ENCODE measurements at places on chromosomes 6 and 20.

DNA sequence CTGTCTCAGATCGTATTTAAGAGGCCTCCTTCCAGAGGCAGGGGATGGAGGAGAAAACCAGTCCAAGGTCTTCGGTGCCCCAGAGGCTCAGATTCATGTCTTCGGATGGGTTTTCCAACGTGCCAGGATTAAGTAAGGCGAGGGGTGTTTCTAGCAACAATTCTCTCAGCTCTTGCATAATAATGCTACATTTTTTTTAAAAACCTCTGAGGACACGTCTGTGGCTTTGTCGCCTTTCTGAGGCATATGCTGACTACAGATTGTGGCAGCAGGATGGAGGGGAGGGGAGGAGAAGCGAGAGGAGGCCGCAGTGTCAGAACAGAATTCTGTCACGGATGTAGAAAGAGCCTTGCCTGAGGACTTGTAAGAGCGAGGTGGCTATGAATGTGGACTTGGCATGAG lies 17.7 kb upstream of the CCDC167 start:
- DNase-seq = peak; percentile 80

GRCh38 chr6:68400396-68400795 lies 234.7 kb upstream of the ADGRB3 start:
- no peak for DNase-seq

GRCh38 chr6:35553315-35553714 lies 40.6 kb upstream of the TULP1 start:
- no peak for DNase-seq

DNA sequence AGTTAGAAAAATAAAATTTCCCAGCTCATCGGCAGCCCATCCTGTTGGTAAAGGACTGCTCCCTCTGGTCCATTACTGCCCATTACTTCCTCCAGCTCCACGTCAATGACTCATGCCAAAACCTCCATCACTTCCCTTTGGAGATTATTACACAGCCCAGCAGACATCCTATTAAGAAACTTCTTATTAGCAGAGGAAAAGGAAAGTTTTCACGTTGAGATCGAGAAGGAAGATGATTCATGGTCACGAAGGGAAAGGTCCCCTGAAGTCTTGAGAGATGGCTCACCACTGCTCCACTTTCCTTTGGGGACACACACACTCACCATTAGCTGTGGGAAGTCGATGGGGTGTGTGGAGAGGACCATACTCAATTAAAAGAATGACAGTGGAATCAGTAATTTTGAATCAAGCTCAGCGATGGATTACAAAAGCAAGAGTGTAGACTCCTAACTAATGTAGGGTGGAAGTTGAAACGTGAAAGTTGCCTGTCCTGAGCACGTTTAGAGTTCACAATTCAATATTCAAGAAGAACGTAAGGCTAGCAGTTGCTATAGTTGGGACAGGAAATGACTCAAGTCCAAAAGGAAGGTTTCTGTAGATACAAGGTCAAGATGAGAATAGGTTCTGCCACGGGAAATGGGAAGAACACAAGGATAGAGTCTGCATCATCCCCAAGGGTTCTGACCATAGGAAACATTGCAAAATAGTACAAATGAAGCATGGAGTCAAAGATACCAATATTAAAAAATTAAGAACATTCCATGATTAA lies 21.6 kb downstream of the SASH1 start:
- no peak for DNase-seq

DNA sequence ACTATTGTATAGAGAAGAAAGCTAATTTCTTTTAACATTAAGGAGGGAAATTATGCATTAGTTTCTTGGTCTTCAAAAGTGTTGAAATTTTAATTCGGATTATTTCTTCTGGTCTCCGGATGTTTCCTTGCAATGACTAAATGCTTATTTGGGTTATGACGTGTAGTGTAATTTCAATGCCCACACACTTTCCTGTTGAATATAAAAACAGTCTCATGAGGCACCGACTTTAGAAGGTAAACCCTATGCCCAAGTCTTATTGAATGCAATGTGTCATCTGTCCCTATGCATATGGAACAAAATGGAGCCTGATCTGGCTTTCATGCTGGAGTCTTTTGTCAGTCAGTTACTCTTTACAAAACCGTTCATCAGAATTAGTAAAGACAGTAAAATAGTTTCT lies 17.7 kb downstream of the GJA1 start:
- no peak for DNase-seq

GRCh38 chr20:34070859-34071258 lies 41.2 kb downstream of the EIF2S2 start:
- DNase-seq = no peak

GRCh38 chr6:26550250-26550993 lies 12.3 kb downstream of the HMGN4 start:
- peak; percentile 71 for DNase-seq

DNA sequence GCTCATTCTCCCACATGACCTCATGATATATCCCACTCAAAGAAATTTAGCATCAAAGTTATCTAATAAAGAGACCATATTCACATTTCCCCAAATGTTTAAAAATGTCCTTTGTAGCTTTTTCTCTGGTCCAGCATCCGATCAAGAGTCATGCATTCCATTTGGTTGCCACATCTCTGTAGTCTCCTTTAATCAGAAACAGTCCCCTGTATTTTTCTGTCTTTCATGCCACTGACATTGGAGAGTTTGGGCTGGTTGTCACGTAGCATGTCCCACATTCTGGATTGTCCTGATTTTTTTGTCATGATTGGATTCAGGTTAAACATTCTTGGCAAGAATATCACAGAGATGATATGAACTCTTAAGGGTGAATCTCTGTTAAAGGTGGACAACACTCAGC lies 55.7 kb downstream of the SNX5 start:
- DNase-seq = no peak

All from stimulated activated CD4-positive, alpha-beta T cell treated with anti-CD3 and anti-CD28 coated beads, Interleukin-2, amount 100 ng/mL, for 24 hours (primary cell).